Heart left ventricle (tissue), 16 donors: ENCODE measurements at places on chromosomes 13 and 19.
A peak's percentile ranks its signal among the peaks of the same experiment; 100 is the strongest.

- DNase-seq = no peak
Observed at GRCh38 chr19:46000491-46001246, 5.4 kb downstream of the CCDC61 start.

DNA sequence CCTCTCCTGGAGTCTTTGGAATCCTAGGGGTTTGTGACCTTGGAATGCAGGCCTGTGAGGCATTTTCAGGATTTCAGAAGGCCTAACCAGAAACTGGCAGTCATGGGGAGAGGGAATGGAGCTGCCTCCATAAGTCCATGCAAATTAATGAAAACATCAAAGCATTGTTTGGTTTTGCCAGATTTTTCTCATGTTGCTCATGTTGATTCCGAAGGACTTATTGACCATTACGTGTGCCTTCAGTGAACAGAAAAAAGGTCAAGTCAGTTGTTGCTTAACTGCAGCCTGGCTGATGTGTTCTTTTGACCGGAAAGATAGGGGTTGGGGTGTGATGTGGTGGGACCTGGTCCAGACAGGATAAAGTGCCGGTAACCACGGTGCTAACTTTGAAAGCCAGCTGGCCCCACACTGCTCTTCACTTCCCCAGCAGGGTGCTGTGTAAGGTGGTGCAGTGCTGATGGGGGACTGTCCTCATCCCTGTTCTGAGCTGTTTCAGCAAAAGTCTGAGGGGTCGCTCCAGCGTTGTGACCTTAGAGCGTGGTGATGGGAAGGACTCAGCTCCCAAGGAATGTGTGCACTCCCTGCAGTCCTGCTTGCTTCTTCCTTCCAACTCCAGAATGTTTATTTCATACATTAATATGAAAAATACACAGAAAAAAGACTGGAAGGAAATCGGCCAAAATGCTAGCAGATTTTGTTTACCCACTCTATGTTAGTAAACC lies 3.5 kb downstream of the RNF113B start:
- DNase-seq = no peak

DNA sequence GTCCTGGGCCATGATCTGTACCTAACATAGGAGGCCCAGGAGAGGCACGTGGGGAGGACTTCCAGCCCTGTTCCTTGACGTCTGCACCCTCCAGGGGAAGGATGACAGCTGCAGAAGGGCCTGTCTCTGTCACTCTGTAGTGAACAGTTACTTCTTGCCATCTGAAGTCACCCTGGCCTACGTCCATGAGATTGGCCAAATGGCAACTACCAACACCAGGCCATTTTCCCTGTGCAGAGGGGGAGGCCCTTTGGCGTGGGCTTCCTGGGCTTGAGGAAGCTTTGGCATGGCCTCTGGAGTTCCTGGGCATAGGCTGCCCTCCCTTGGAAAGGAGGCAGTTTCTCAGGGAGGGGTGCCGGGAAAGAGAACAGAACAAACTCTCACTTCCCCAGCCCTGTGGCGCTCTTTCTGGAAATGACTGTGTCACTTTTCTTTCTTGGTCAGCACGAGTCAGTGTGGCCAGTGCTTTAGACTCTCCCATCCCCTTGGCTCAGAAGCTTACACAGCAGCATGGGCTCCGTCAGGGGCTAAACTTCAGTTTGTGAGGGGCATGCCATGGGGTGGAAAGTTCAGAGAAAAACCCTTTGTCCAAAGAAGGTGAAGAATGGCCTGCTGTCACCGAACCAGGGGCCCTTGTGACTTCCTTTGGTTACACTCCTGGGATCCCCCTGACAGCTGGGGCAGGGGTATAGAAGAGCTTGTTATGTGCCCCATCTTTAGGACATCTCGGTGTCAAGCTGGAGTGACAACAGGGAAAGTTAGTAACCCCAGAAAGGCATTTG lies 5.3 kb downstream of the CARM1 start:
- DNase-seq = peak; percentile 69

- peak; percentile 48 for DNase-seq
Observed at GRCh38 chr19:46404055-46404752, 9.2 kb downstream of the CCDC8 start.

DNA sequence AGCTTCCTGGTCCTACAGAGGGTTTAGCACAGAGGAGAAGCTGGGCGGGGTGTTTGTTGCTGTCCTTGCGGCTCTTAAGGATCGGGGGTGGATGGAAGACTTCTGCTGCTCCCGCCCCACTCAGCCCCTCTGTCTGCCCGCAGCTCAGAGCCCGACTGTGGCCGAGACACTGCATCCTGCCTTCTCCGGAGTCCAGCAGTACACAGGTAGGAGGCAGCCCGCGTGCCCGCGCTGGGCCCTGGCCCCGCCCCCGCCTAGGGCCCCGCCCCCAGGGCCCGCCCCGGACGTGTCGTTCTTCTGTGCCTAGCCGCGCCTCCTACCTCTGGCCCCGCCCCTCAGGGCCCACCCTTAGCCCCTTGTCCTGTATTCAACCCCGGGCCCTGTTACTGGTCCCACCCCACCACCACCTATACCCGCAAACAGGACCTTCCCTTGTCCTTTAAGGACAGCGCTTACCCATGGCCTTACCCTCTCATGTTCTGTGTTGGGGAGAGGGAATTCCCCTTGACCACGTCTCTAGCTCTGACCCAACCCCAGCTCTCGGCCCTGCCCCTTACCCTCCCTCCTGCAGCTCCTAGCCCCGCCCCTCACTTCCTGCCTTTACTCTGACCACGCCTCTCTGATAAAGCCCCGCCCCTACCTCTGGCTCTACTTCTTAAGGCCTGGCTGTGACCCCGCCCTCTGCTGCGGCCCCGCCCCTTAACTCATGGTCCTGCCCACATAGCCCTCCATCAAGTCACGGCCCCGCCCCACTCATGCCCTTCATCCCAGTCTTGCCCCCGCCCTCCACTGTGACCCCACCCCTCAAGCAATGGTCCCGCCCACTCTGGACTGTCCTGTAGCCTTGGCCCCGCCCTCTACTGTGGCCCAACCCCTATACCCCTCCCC lies 60.5 kb downstream of the CELF5 start:
- DNase-seq = no peak

GRCh38 chr19:21891086-21891485 lies 55.1 kb upstream of the ZNF43 start:
- no peak for DNase-seq

- DNase-seq = peak; percentile 42
Observed at GRCh38 chr19:4744451-4745174, 21.0 kb upstream of the DPP9 start.

DNA sequence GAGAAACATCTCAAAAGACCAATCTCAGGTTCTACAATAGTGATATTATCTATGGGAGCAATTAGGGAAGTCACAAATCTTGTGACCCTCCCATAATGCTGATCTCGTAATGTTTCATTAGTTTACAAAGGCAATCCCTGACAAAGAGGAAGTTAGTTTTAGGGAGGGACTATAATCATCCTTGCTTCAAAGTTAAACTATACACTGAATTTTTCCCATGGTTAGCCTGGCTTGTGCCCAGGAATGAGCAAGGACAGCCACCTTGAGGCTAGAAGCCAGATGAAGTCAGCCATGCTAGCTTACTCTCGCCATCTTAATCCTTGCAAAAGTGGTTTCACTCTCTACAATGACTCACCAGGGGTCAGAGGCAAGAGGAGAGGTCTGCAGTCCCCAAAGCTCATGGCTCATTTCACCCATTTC lies 5.4 kb downstream of the CEACAM3 start:
- no peak for DNase-seq

- no peak for DNase-seq
Observed at GRCh38 chr19:49595819-49596404, 4.9 kb downstream of the PRR12 start.

- DNase-seq = no peak
Observed at GRCh38 chr19:13965926-13966683, 13.8 kb downstream of the DCAF15 start.

DNA sequence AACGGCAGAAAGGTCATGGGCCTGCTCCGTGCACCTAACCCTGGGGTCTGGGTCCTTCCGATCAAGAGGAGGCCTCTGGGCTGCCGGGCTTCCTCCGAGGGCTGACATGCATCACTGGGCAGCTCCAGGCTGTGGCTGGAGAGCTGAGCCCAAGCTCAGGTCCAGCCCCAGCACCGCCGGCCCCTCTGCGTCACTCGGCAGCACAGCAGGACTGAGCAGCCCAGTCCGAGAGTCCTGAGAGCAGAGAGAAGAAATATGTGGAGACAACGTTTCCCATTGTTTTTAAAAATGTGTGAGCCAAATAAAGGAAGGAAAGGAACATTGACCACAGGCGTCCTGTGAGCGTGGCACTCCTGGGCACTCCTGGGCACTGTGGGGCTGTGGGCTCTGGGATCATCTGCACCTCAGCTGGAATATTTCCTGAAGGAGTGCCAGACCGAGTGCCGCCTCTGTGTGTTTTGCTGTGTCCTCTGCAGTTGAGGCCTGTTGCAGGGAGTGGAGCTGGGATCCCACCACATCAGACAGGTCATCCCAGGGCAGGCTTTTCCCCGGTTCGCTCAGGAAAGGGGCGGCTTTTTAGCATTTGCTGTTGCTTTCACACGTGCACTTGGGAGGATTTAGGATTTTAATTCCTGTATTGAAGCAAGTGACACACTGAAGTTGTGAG lies 37.8 kb upstream of the TFDP1 start:
- peak; percentile 72 for DNase-seq

GRCh38 chr13:33644581-33645543 lies 173.1 kb upstream of the RFC3 start:
- peak; percentile 27 for DNase-seq

DNA sequence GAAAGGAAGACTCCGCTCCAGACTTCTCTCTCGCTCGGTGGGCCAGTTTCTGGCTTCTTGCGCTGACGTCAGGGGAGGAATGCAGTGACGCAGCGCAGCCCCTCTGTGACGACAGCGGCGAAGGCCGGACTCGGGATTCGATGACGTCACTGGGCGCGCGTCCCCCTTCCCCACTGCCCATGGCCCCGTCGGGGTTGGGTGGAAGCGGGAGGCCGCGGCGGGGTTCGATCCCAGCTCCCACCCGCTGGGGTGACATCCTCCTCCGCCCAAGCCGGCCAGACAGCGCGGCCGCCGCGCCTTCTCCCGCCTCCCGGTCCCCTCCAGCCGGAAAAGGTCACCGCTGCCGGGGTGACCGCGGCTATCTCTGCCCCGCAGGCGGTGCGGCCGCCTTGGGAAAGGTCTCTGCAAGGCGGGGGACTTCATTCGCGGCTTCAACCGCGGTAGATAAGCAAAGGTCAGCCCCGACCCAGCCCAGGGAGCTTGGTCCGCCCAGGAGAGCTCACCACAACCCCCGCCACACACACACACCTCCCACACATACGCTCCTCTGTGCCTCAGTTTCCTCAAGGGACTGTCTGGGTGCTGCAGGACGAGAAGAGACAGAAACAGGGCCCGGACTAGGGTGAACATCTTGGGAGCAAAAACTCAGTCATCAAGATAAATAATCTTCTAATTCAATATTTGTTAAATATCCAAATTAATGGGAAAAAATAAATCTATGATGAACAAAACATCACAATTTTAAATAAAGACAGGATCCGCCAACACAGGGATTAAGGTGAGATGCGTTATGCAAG lies 844 bp upstream of the RFX1 start:
- peak; percentile 86 for DNase-seq

DNA sequence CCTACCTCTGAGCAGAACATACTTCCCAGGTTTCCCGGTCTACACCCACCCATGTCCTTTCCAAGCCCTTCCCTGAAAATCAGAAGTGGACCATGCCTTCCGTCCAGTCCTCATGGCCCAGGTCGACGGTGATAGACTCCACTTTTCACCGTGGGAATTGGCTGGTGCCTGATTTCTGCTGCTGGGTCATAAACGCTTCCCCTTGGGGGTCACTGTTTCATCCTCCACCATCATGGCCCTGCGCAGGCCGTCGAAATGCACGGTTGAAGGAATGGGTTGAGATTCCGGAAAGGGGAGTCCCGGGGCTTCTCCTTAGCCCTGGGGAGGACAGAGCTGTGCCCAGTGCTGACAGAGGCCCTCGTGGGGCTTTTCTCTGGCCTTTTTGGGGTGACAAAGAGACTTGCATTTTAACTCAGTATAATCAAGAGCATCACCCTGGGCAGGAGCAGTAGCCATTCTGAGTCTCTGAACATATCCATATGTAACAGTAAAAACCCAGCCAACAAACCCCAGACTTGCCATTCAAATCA lies 75.5 kb downstream of the SOX1 start:
- no peak for DNase-seq

- DNase-seq = peak; percentile 70
Observed at GRCh38 chr19:8494158-8494557, 8.3 kb downstream of the PRAM1 start.

GRCh38 chr13:52025475-52026245 lies 1.2 kb downstream of the UTP14C start:
- no peak for DNase-seq

GRCh38 chr19:54431255-54431838 lies 16.1 kb downstream of the TTYH1 start:
- DNase-seq = peak; percentile 79

DNA sequence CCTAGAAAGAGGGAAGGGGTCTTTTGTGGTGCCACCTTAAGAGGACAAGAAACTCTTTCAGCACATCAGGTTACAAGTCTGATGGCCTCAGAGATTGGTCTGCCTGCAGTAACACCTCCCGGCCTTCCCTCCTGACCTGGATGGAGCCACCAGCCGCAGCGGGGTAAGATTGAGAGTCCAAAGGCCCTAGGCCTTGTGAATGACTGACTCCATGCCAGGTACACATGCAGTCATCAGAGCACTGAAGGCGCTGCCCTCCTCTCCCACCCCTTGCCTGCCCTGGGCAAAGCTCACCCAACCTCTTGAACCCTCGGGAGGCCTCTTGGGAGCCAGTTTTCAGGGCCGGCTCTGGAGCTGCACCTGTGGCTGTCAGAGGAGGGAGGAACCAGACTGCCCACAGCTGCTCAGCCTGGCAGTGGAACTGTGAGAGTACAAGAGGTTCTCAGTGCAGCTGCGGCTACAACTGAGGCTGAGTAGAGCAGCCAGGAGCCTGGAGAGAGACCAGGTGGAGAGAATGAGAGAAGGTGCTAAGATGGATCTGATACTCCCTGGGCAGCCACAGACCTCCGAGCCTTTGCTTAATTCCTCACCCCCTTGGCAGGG lies 23.8 kb upstream of the C13orf42 start:
- no peak for DNase-seq

DNA sequence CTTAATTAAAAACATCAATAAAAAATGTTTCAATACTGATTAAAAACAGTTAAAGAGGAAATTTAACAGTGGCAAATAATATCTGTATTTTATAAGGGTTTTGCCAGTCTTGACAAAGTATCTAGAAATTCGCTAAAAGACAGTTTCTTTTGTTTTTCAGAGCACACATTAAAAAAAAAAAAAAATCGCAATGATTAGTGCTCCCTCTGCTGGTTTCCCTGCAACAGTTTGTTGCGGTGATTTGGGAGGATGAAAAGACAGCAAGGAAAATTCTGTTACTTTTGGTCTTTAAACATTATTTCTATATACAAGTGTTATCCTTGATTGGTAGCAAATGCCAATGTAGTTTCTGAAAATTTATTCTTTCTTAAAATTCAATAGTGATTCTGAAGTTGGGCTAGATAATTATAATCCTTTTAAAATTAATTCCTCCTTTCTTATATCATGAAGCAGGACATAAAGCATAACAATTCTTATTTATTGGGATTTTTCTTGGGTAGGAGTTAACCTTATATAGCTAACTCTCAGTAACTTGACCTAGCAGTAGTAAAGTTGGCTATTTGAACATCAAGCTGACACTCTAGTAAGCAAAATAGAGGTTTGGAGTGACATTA lies 23.1 kb upstream of the SPRY2 start:
- DNase-seq = no peak
